Neural crest cell (in vitro differentiated cells): ENCODE measurements at places on chromosomes 6 and 20. TPM values are rescaled to one million over a fixed set of nuclear protein-coding genes. Genes with fewer than 3 reads are reported as not detected.

DNA sequence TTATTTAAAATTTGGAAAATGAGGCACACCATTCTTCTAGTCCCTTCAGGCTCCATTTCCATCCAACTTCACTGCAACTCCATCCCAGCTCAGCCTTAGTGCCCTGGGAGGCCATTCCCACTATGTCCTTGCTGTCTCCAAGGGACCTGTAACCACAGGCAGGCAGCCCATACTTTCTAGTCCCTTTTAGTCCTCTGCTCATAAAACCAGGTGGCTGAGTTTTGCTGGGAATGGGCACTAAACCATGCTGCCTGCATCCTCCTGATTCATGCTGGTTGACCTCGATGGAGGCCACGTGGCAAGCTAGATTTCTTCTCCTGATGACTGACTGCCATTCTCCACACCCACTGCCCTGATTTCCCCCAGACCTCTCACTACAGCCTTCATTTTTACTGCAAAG is 27.5 kb upstream of the MYMX start:
- no peak for DNase-seq

DNA sequence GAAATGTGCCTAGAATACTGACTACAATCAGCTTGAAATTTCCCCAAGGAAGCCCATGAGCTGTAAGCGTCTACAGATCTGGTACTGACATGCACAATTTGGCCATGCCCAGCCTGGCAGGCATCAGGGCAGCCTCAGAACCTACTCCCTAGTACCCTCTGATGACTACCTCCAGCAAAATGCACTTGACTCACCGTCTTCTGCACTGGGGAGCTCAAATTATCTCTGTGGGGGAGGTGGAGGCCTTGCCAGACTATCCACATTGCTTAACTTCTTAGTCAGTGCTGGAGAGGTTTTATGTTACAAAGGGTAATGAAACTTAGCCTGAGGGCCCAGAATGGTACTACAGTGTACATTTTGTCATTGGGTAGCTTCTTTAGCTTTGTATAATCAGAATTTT is 126.0 kb upstream of the ADGRF1 start:
- no peak for DNase-seq

DNA sequence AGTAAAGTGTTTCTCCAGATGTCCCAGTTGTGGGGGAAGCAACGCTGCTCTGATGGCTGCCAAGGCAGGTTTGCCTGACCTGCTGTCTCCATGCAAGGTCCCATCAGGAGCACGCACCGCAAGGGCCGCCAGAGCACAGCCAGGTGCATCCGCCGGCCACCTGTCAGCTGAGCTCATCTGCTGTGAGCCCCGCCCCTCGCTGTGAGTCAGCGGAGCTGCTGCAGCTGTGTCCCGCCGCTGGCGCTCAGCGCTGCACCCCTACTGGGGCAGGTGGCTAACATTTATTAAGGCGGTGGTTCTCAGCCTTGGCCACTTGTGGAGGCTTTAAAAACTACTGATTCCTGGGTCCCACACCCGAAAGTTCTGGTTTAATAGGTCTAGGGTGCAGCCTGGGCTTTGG is 225.7 kb downstream of the UST start:
- DNase-seq = no peak

GRCh38 chr6:160238278-160238711 is 20.3 kb downstream of the SLC22A2 start:
- no peak for DNase-seq

GRCh38 chr6:80197474-80197873 is 91.0 kb downstream of the BCKDHB start:
- DNase-seq = no peak

DNA sequence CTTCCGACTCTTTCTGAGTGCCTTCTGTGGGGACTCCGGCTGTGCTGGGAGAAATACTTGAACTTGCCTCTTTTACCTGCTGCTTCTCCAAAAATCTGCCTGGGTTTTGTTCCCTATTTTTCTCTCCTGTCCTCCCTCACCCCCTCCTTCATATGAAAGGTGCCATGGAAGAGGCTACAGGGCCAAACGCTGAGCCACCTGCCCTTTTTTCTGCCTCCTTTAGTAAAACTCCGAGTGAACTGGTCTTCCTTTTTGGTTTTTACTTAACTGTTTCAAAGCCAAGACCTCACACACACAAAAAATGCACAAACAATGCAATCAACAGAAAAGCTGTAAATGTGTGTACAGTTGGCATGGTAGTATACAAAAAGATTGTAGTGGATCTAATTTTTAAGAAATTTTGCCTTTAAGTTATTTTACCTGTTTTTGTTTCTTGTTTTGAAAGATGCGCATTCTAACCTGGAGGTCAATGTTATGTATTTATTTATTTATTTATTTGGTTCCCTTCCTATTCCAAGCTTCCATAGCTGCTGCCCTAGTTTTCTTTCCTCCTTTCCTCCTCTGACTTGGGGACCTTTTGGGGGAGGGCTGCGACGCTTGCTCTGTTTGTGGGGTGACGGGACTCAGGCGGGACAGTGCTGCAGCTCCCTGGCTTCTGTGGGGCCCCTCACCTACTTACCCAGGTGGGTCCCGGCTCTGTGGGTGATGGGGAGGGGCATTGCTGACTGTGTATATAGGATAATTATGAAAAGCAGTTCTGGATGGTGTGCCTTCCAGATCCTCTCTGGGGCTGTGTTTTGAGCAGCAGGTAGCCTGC is 4.8 kb downstream of the PIM1 start:
- DNase-seq = no peak

- DNase-seq = no peak
These were observed 21.5 kb downstream of the TUBB2B start for GRCh38 chr6:3205913-3206312.

DNA sequence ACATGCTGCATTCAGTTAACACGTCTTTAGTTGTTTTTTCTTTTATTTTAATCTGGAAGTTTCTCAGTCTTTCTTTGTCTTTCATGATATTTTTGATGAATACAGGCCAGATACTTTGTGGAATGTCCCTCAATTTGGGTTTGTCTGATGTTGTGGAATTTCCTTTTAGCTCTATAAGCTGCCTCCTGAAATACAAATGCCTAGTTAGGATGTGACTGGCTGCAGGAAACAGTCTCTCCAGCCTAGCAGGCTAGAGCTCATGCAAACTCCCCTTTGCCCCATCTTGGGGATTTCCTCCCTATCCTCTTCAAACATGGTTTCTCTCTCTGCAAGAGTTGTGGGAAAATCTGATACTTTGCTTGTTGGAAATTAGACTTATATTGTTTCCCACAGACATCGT is 89.3 kb upstream of the JAG1 start:
- no peak for DNase-seq

GRCh38 chr20:1953621-1954020 is 40.2 kb downstream of the PDYN start:
- no peak for DNase-seq

DNA sequence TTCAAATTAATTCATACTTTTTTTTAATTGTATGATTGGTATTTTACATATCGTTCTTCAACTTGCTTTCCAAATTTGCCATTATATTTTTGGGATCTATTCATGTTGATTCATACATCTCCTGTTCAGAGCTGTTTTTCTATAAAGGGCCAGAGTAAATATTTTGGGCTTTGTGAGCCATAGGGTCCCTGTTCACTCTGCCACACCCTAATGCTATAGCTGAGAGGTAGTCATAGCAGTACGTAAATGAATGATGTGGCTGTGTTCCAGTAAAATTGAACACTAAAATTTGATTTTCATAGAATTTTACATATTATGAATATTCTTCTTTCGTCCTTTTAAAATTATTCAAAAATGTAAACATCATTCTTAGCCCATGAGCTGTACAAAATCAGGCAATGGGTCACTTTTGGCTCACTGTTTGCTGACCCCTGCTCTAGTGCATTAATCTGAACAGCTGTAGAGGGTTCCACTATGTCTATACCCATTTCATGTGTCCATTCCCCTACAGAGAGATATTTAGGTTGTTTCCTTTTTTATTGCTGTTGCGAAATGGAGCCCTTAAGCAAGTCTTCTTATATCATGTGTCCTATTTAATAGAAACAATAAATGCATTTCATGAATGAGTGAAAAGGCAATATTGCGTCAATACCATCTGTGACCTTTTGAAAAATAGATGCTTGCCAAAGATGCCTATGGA is 136.4 kb upstream of the SALL4 start:
- DNase-seq = no peak

GRCh38 chr20:41248368-41249024 is 69.0 kb downstream of the ZHX3 start:
- no peak for DNase-seq

Gene TCP11
- total RNA-seq = not detected in 2 replicates

Gene MDFI
- total RNA-seq = 64.2 and 65.8 TPM in 2 replicates

Gene FNDC11
- 1.5 and 1.9 TPM in 2 replicates for total RNA-seq

Gene CPXM1
- total RNA-seq = 200 and 218 TPM in 2 replicates

Gene RNASET2
- 15.3 and 17.7 TPM in 2 replicates for total RNA-seq

Gene COL12A1
- 50.2 and 51.1 TPM in 2 replicates for total RNA-seq

Gene CST2
- total RNA-seq = not detected in 2 replicates

Gene CTSZ
- total RNA-seq = 22.7 and 23.6 TPM in 2 replicates
